ENCODE measurements at places on chromosomes 2 and 18. TPM values are rescaled to one million over a fixed set of nuclear protein-coding genes. Genes with fewer than 3 reads are reported as not detected.

DNA sequence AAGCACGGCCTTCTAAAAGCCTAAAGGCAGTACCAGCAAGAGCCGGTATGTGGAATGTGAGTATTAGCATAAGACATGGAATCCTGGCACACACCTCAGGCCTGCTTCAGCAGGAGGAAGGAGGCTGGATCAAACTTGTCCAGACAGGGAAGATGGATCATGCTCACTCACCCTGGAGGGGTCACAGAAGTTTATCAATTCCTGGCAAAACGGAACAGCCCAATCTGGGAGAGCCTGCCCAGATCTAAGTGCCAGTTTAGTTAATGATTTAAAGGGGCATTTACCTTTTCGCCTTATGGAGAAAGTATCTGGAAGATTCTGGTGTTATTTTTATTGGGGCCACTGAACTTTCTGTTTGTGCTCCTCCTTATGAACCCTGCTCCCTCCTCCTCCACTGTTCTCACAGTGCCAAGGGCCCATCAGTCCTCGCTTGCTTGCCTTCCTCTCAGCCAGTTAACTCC is 58.3 kb upstream of the NFE2L2 start:
- no peaks in the 10 kb centered on the region for H3K27me3 ChIP-seq
- H3K36me3 ChIP-seq: no peaks in the 10 kb centered on the region
- no peak for DNase-seq
- H3K4me3 ChIP-seq: no peak overlapping the region

- H3K4me1 ChIP-seq: no peaks in the 10 kb centered on the region
- H3K27ac ChIP-seq: no peak overlapping the region
- no peak for DNase-seq
- H3K36me3 ChIP-seq: no peaks in the 10 kb centered on the region
Measured at GRCh38 chr2:220521551-220521950, 894.1 kb downstream of the SLC4A3 start.

DNA sequence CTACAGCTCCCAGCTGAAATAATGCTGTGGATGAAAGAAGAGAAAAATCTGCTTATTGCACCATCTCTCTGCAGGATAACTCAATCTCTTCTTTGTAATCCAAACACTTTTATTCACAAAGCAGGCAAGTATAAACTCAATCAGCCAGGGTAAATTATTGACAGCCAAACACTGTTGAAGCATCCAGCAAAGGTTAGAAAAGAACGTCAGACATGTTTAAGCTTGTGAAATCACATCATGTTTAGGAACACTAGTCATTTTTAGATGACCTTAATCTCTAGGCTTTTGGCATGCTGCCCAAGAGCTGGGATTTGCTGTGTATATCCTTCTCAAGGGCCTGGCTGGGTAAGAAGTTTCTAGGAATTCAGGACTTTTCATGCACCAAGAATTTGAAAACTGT is 1148.1 kb upstream of the FANCL start:
- no peaks in the 10 kb centered on the region for H3K27me3 ChIP-seq
- no peaks in the 10 kb centered on the region for H3K4me1 ChIP-seq
- DNase-seq: no peak

- H3K27ac ChIP-seq: no peak overlapping the region
- no peak for DNase-seq
- H3K4me1 ChIP-seq: no peaks in the 10 kb centered on the region
- H3K4me3 ChIP-seq: no peak overlapping the region
Measured at GRCh38 chr2:187594801-187595200, 40.6 kb upstream of the TFPI start.

- no peak overlapping the region for H3K4me3 ChIP-seq
- H3K36me3 ChIP-seq: no peaks in the 10 kb centered on the region
- DNase-seq: no peak
- H3K27me3 ChIP-seq: no peaks in the 10 kb centered on the region
- no peak overlapping the region for H3K27ac ChIP-seq
Measured at GRCh38 chr2:239949537-239949936, 75.6 kb downstream of the NDUFA10 start.

DNA sequence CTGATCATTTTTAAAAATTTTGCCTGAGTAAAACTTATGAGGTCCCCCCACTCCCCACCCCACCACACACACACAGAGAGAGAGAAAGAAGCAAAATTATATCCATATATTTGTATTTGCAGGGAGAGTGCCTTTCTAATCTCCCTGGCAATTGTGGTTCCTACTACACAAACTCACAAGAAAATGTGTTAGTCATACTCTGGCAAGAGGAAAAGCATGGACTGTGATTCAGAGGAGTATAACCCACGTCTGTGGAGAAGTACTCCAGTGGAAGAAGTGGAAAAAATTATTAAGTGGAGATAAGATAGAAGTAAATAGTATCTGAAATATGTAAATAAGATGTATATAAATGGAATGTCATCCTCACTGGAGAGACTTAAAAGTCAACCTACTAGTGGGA is 114.0 kb downstream of the DSEL start:
- DNase-seq: no peak
- no peak overlapping the region for H3K4me3 ChIP-seq
- no peaks in the 10 kb centered on the region for H3K27me3 ChIP-seq
- no peaks in the 10 kb centered on the region for H3K36me3 ChIP-seq
- no peaks in the 10 kb centered on the region for H3K4me1 ChIP-seq

GRCh38 chr2:237867465-237867864 is 8.0 kb downstream of the RAMP1 start:
- no peak for DNase-seq
- no peaks in the 10 kb centered on the region for H3K36me3 ChIP-seq
- H3K27me3 ChIP-seq: no peaks in the 10 kb centered on the region
- no peak overlapping the region for H3K4me3 ChIP-seq
- H3K4me1 ChIP-seq: peaks cover 38% of the 10 kb centered on the region

DNA sequence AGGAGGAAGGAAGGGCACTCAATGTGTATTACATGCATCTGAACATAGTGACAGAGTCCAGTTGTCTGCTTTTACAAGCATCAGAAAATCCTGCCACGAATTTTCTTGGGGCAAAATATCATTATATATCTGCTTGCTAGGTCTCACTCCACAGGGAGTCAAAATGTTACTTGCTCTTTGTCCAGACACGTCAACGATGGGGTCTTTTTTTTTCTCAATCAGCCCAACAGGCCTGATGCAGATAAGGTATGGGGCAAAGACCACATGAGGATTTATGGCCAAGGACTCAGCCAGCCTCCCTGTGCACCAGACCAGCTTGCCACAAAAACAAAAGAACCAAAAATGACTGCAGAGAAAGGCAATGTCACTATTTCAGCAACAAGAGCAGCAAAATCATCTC is 323.4 kb upstream of the PKDCC start:
- no peaks in the 10 kb centered on the region for H3K36me3 ChIP-seq
- no peak for DNase-seq
- H3K27me3 ChIP-seq: no peaks in the 10 kb centered on the region
- H3K4me3 ChIP-seq: no peak overlapping the region

DNA sequence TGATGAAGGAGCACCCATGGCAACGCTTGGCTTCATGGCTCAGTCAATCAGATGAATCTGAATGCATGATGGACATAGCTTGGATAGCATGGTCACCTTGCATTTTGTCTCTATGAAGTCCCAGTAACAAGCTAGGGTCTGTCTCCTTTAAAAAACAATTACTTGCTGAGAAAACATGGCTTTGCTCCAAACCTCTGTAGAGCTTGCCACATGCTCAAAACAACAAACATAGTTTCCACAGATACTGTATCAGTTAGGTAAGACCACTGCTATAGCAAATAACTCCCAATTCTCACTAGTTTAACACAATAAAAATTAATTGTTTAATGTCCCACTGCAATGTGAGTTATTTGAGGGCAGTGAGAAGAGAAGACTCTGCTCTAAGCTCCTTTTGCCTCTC is 401.0 kb downstream of the IRS1 start:
- H3K27me3 ChIP-seq: no peaks in the 10 kb centered on the region
- no peak for DNase-seq
- no peaks in the 10 kb centered on the region for H3K36me3 ChIP-seq

GRCh38 chr2:26917135-26917836 is 53.2 kb upstream of the MAPRE3 start:
- H3K36me3 ChIP-seq: no peaks in the 10 kb centered on the region
- no peaks in the 10 kb centered on the region for H3K4me1 ChIP-seq
- H3K27me3 ChIP-seq: peaks cover 12% of the 10 kb centered on the region
- H3K4me3 ChIP-seq: no peak overlapping the region
- no peak for DNase-seq

DNA sequence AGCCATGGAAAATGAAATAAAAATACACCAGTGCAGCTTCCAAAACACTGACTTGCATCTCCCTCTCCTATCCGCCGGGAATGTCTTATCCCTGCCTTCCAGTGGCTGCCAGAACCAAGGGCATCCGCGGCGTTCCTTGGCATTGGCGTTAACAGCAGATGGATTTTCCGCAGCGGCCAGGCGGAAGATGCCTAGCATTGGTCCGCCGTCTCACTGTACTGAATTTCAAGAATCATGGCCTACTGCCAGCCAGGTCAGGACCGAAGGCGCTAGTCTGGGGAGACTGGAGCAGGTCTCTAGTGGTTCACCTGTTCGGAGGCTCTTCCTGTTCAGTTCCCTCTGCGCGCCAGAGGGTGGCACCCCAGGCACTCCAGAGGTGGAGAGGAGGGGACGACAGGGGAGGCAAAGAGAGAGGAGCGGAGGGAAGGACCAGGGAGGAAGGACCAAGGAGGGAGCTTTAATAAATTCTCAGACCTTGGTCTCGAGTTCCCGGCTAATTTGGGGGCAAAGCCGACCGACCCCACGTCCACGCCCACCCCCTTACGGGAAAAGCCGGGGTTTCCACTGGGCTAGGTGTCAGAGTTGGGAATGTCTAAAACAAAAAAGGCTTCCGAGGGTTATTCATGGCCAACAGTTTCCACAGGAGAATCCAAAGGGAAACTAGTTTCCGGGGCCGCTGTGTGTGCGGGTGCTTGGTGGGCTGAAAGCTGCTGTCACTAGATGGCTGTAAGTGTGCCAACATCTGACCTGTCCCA is 3.7 kb upstream of the BCL2L11 start:
- H3K4me3 ChIP-seq: peak overlapping the region; percentile 53
- H3K36me3 ChIP-seq: no peaks in the 10 kb centered on the region
- no peak overlapping the region for H3K27ac ChIP-seq
- peak; percentile 73 for DNase-seq

GRCh38 chr2:45104429-45104828 is 95.2 kb upstream of the SIX2 start:
- H3K4me3 ChIP-seq: no peak overlapping the region
- no peaks in the 10 kb centered on the region for H3K4me1 ChIP-seq
- H3K27me3 ChIP-seq: no peaks in the 10 kb centered on the region
- H3K36me3 ChIP-seq: no peaks in the 10 kb centered on the region

Gene SPOPL
- 17.7 TPM for total RNA-seq

Gene CCDC85A
- total RNA-seq: 6.5 TPM

Gene CENPA
- not detected for total RNA-seq

Gene FER1L5
- total RNA-seq: not detected

Gene SDC1
- 1.2 TPM for total RNA-seq

Gene BOLL
- total RNA-seq: 8.1 TPM

Data from gastrocnemius medialis (tissue), 4 donors.